ENCODE measurements at places on chromosomes 1 and 21.

DNA sequence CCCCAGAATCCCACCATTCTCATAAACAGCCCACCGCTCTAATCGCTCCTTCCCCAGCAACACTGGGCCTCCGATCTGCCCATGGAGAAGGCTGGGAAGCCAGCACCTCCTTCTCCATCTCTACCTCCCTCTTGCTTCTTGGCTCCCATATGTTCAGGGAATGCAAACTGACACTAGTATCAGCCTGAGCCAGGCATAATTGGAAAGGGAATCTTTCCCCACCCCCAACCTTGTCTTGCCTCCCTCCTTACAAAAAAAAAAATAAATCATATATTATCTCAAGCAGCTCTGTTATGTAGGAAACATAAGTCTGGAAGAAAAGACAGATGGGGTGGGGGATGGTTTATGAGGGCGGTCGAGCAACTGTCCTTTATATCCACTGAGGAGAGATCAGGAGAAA lies 127.2 kb downstream of the NAV1 start:
- peaks cover 32% of the 10 kb centered on the region for H3K27me3 ChIP-seq
- DNase-seq: no peak
- H3K4me1 ChIP-seq: no peaks in the 10 kb centered on the region
- no peaks in the 10 kb centered on the region for H3K36me3 ChIP-seq
- H3K27ac ChIP-seq: no peak overlapping the region
- no peak overlapping the region for H3K4me3 ChIP-seq

DNA sequence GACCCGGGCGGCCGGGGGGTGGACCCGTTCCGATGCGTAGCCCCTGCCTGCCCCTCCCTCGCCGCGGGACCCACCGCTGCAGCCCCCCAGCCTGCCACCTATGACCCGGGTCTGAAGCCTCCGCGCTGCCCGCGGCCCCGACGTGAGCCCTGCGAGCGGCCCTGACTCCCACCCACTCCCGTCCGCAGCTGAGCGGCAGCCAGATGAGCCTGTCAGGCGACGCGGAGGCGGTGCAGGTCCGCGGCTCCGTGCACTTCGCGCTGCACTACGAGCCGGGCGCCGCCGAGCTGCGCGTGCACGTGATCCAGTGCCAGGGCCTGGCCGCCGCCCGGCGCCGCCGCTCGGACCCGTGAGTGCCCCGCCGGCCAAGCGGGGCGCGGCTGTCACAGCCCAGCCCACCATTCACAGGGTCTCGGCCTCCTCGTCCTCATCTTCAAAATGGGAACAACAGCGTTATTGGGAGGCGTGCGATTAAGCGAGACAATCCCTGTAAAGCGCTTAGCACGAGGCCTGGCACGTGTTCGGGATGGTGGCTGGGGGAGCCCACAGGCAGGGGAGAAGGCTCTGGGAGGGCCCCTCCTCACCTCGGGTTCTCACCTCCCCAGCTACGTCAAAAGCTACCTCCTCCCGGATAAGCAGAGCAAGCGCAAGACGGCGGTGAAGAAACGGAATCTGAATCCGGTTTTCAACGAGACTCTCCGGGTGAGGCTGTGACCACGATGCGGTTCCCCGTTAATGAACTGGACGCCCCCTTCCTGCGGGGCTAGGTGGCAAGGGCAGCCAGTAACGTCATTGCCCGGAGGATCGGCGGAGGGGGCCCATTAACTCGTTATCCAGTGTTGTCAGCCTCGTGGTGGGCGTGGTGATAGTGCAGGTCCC lies 8.2 kb downstream of the SYTL1 start:
- DNase-seq: no peak
- peaks cover 18% of the 10 kb centered on the region for H3K4me1 ChIP-seq
- peaks cover 34% of the 10 kb centered on the region for H3K36me3 ChIP-seq
- H3K4me3 ChIP-seq: no peak overlapping the region
- no peak overlapping the region for H3K27ac ChIP-seq
- H3K27me3 ChIP-seq: no peaks in the 10 kb centered on the region

DNA sequence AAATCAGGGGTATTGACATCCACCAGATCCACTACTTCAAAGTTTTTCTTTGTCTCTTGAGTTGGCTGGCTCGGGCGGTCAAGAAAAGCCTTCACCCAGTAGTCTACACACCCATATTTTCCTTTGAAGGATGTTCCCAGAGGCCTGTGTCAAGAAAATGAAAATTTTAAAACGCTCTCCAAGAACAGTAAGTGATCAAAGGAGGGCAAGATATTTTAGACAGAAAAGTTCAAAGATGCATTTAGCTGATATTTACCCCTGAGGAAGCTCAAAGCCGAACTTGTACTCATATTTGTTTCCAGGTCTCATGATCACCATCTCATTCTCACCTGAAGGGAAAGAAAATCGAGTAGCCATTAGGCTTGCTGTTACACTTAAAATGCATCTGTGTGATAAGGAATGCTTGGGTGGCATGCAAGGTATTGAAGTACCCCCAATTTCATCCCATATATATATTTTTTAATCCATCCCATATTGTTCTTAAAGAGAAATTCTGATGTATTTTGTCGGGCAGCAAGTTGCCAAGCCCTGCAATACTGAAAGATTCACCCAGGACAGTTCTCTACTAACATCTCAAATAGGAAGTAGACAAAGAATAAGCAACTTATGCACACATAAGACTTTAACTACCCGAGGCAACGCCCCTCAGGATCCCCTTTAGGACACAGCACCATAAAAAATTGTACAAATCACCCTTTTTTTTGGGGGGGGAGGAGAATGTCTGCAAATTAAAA lies 1.1 kb downstream of the TXNIP start:
- peak overlapping the region; percentile 93 for H3K27ac ChIP-seq
- H3K4me3 ChIP-seq: peak overlapping the region; percentile 94
- H3K27me3 ChIP-seq: no peaks in the 10 kb centered on the region
- no peak for DNase-seq

DNA sequence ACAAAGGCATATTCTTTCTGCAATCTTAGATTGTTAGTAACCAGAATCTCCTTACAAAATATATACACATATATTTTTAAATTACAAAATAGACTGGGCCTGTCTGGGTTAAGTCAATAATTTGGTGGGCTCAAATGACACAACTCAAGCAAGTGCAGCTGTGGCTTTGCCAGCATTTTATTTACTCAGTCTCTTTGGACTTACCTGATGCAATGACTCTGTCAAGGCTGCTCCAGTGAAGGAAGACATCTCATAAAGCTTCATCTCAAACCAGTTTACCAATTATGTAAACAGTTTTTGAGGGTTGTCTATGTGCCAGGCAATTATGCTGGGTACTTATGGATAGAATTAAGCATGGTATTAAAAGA lies 22.8 kb upstream of the ABCA4 start:
- H3K4me3 ChIP-seq: no peak overlapping the region
- H3K27me3 ChIP-seq: peaks cover 23% of the 10 kb centered on the region
- H3K36me3 ChIP-seq: no peaks in the 10 kb centered on the region
- DNase-seq: no peak

DNA sequence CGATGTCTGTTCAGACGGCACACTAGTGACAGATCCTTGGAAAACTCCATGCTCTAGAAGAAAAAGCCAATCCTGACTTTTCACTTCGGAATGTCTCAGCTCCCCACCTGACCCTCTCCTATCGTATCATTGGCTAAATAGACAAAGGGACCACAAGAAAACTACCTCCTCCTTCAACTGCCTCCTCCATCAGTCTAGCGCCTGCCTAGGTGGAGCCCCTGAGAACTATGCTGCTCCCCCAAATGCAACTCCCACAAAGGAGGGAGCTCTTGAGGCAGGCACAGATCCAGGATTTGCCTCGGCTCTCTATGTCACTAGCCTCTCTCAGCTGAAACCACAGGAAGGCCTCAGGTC lies 148.4 kb downstream of the TOMM20 start:
- peak overlapping the region; percentile 88 for H3K27ac ChIP-seq
- no peak for DNase-seq
- no peaks in the 10 kb centered on the region for H3K27me3 ChIP-seq
- H3K4me1 ChIP-seq: peaks cover 49% of the 10 kb centered on the region
- H3K36me3 ChIP-seq: peaks cover 12% of the 10 kb centered on the region

GRCh38 chr1:61182480-61182879 lies 100.1 kb downstream of the NFIA start:
- H3K4me1 ChIP-seq: peaks cover 6% of the 10 kb centered on the region
- no peaks in the 10 kb centered on the region for H3K36me3 ChIP-seq
- no peak for DNase-seq
- no peaks in the 10 kb centered on the region for H3K27me3 ChIP-seq
- no peak overlapping the region for H3K27ac ChIP-seq

GRCh38 chr1:105373681-105374080 lies 1624.0 kb downstream of the AMY1C start:
- no peaks in the 10 kb centered on the region for H3K27me3 ChIP-seq
- no peak for DNase-seq
- H3K4me3 ChIP-seq: no peak overlapping the region
- H3K27ac ChIP-seq: no peak overlapping the region
- H3K4me1 ChIP-seq: no peaks in the 10 kb centered on the region
- no peaks in the 10 kb centered on the region for H3K36me3 ChIP-seq

GRCh38 chr21:46025113-46025770 lies 43.7 kb downstream of the COL6A1 start:
- no peaks in the 10 kb centered on the region for H3K4me1 ChIP-seq
- H3K27ac ChIP-seq: no peak overlapping the region
- H3K27me3 ChIP-seq: peaks cover 43% of the 10 kb centered on the region
- DNase-seq: no peak
- no peaks in the 10 kb centered on the region for H3K36me3 ChIP-seq

GRCh38 chr1:2609319-2610035 lies 22.9 kb downstream of the PRXL2B start:
- DNase-seq: no peak
- H3K27me3 ChIP-seq: peaks cover 24% of the 10 kb centered on the region
- H3K4me3 ChIP-seq: no peak overlapping the region
- H3K4me1 ChIP-seq: no peaks in the 10 kb centered on the region
- H3K36me3 ChIP-seq: no peaks in the 10 kb centered on the region

- peak overlapping the region; percentile 40 for H3K27ac ChIP-seq
- H3K36me3 ChIP-seq: peaks cover 16% of the 10 kb centered on the region
- H3K27me3 ChIP-seq: no peaks in the 10 kb centered on the region
- H3K4me3 ChIP-seq: no peak overlapping the region
These were observed 57.3 kb downstream of the SDCCAG8 start for GRCh38 chr1:243312952-243313634.

- no peaks in the 10 kb centered on the region for H3K36me3 ChIP-seq
- no peak for DNase-seq
- H3K27me3 ChIP-seq: peaks cover 64% of the 10 kb centered on the region
- H3K4me1 ChIP-seq: peaks cover 10% of the 10 kb centered on the region
- H3K27ac ChIP-seq: no peak overlapping the region
These were observed 479 bp upstream of the SNX7 start for GRCh38 chr1:98660940-98661543.

GRCh38 chr1:86552376-86552775 lies 5.5 kb downstream of the CLCA4 start:
- no peak overlapping the region for H3K4me3 ChIP-seq
- no peak for DNase-seq
- no peaks in the 10 kb centered on the region for H3K4me1 ChIP-seq
- peaks cover 18% of the 10 kb centered on the region for H3K27me3 ChIP-seq
- no peaks in the 10 kb centered on the region for H3K36me3 ChIP-seq
- no peak overlapping the region for H3K27ac ChIP-seq

GRCh38 chr1:45446950-45447672 lies 43.9 kb downstream of the TESK2 start:
- peaks cover 2% of the 10 kb centered on the region for H3K36me3 ChIP-seq
- no peak overlapping the region for H3K4me3 ChIP-seq
- DNase-seq: no peak
- H3K4me1 ChIP-seq: no peaks in the 10 kb centered on the region
- no peaks in the 10 kb centered on the region for H3K27me3 ChIP-seq
- no peak overlapping the region for H3K27ac ChIP-seq

DNA sequence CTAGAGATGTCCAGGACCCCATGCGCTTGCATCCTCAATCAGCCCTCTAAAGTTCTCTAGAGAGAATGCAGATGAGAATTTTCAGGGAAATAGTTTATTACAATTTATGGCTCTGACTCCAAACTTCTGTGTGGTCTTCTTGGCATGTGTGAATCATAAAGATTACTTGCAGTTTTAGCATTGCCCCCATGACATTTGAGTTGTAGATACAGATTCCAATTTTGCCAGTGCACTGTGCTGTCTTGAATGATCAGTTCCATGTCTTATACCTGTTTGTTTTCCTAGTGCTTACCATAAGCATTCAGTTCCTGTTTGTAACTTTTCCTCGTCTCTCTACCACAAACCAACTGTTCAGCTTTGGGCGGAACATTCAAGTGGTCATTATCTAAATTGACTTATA lies 4.8 kb downstream of the KRTAP21-3 start:
- no peaks in the 10 kb centered on the region for H3K4me1 ChIP-seq
- no peaks in the 10 kb centered on the region for H3K27me3 ChIP-seq
- no peak overlapping the region for H3K4me3 ChIP-seq
- H3K36me3 ChIP-seq: no peaks in the 10 kb centered on the region
